ENCODE measurements at places on chromosomes 6 and 20. TPM values are rescaled to one million over a fixed set of nuclear protein-coding genes. Genes with fewer than 3 reads are reported as not detected.

DNA sequence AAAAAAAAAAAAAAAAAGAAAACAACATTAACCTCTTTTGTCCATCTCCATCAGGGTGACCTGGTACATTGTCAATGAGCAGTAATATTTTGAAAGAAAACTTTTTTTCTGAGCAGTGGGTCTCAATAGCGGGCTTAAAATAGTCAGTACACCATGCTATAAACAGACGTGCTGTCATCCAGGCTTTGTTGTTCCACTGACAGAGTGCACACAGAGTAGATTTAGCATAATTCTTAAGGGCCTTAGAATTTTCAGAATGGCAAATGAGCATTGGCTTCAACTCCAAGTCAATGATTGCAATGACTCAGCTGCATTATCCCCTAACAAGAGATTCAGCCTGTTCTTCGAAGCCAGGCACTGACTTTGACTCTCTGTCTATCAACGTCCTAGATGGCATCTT lies 35.6 kb downstream of the MAP7 start:
- no peak for DNase-seq

- DNase-seq: no peak
Observed at GRCh38 chr6:33676416-33677142, 34.9 kb downstream of the UQCC2 start.

GRCh38 chr6:132020138-132020581 lies 69.0 kb upstream of the CCN2 start:
- no peak for DNase-seq

GRCh38 chr20:23165307-23165750 lies 79.2 kb upstream of the CD93 start:
- no peak for DNase-seq

- no peak for DNase-seq
Observed at GRCh38 chr6:116373940-116374339, 3.2 kb downstream of the DSE start.

- DNase-seq: no peak
Observed at GRCh38 chr6:99119109-99120031, 171.6 kb upstream of the FBXL4 start.

DNA sequence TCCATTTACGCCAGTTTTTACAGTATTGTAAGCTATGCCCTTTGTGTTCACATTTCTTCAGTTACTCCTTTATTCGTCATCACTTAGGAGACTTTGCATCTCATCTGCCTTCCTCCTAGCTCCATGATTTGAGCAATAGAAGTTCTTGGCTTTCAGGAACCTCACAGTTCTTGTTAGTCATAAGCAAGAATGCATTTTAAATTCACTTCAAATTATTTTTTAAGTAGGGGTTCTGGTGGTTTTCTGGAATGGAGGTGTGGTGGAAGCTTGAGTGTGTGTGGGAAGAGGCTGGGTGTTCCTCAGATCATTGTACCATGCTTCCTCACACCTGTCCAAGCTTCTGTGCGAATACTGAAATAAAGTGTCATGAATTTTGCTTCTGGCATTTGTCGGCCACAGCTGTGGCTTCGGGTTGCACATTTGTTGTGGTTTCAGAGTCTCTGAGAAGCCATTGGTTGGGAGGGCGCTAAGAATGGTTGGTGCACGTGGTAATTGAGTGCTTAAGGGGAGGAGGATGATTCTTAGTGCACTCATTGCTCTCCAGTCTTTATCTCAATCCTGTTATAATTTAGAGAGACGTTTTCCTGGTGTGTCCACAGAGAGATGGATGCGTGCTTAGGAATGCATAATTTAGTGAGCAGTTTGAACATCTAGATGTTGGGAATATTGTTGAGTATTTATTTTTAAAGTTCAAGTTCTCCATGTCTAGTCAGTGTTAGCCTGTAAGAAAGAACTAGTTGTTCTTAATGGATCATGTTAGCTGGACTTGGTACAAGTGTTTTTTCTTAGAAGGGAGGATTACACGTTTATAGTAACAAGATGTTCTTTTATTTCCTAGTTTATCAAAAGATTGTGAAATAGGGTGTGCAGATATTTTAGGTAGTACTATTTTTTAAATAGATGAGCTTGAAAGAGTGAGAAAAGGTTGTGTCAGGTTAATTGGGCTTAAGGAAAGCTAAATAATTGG lies 31.9 kb downstream of the FOXO3 start:
- no peak for DNase-seq

DNA sequence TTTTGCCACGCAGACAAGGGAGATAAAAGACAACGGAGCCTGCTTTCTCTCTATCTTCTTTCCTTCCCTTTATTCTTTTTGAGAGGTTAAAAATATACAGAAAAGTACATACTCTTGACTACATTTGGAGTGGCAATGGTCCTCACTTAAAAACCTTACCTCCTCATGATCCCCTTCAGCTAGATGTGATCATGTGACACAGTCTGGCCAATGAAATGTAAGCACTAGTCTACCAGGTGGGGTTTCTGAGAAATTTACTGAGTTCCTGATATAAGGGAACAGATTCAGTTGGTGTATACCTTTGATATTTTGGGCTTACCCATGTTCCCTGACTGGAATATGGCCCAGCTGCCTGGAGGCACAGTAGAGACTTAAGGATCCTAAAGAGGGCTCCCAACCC lies 165.5 kb upstream of the BEND3 start:
- DNase-seq: no peak

GRCh38 chr20:33061658-33062028 lies 7.9 kb downstream of the BPIFB3 start:
- DNase-seq: no peak

- no peak for DNase-seq
Observed at GRCh38 chr20:64077876-64078551, 1.3 kb downstream of the RGS19 start.

DNA sequence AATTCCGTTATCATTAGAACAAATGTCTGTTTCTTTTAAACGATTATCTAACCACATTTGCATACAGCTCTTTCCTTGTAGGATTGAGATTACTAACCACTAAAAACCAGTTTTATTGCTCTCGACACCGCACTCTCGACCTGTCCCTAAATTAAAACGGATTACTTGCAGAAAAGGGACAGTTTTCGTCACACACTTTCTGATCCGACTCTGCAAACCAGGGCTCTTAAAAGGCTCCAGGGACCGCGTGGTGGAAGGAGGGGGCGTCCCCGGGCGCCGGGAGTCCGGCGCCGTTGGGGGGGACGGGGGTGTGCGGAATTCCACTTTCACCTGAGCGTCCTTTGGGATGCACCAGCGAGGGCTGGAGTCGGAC lies 731 bp downstream of the MAK start:
- DNase-seq: no peak

DNA sequence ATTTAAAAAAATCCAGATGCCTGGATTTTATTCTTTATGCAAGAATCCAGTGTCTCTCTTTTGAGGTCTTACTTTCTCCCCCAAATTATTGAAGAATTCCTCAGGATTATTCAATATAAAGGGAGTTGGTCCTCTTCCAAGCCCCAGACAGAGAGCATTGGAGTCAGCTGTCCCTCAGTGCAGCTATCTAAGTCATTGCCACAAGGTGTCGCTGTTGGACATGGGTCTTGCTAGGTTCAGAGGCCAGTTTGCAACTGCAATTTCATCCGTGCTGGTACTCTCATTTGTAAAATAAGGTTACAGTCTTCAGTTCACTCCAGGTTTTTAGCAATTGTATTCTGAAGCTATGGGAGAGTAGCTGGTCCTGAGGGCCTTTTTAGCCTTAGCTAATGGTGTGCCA lies 27.8 kb downstream of the CCN2 start:
- DNase-seq: no peak

- DNase-seq: no peak
Observed at GRCh38 chr6:14765721-14766390, 480.0 kb upstream of the JARID2 start.

GRCh38 chr6:106692112-106692818 lies 62.9 kb downstream of the QRSL1 start:
- DNase-seq: no peak

- no peak for DNase-seq
Observed at GRCh38 chr6:150328744-150329405, 39.9 kb upstream of the IYD start.

DNA sequence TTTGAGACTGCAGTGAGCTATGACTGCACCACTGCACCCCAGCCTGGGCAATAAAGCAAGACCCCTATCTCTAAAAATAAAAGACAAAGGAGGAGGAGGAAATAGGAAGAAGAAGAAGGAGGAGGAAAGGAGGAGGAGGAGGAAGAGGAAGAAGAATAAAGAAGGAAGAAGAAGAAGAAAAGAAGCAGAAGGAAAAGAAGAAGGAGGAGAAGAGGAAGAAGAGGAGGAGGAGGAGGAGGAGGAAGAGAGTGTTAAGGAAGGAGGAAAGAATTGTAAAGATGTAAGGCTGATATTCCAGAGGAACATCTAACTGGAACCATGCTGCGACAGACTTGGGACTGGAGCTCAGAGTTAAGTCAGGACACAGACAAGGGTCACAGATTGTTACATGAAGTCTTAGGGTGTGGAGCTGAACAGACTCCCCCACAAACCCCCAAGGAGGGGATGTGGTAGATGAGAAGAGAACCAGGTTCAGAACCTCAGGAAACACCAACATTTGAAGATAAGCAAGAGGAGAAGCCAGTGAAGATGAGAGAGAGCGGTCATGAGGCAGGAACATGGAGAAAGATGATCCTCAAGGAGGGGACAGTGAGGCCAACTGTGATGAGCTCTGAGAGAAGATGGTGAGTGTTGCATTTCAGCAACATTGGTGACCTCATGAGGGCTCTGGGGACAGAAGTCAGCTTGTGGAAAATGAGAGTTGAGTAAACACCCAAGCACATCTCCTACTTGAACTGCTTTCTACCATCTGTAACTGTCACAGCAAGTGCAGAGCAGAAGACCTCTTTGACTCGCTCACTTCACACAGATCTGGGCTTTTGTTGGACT lies 118.2 kb downstream of the CD164 start:
- DNase-seq: no peak

DNA sequence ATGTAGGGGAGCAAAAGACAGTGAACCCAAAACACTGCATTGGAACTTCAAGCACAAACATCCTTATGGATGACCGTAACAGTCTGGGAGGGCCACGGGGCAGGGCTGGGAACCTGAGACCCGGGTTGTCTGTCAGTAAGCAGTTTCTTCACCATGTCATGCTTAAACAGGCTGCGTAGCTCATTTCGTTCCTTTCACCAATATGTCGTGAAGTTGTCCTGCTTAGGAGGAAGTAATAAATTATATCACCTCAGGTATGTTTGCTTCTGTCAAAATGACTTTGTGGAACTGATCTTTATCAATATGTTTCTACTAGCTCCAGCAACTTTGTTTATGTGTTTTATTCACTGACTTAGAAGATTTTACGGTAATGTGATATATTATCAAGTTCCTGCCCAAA lies 12.4 kb upstream of the MAK start:
- DNase-seq: no peak

DNA sequence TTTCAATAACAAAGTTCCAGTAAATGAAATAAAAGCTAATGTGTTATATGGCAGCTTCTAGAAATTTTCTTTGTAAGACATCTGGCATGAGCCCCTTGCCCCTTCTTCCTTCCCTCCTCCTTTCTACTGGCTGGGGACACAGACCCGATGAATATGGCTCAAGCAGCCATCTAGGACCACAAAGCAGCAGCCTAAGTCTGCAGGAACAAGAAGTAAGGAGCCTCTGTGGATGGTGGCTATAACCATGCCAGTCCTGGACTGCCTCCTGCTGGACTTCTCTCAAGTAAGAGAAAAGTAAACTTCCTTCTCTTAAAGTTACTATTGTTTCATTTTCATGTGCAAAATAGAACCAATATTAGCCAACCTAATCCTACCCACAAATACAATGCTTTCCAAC lies 114.9 kb upstream of the DST start:
- no peak for DNase-seq

GRCh38 chr6:24257282-24257681 lies 100.6 kb downstream of the DCDC2 start:
- no peak for DNase-seq

DNA sequence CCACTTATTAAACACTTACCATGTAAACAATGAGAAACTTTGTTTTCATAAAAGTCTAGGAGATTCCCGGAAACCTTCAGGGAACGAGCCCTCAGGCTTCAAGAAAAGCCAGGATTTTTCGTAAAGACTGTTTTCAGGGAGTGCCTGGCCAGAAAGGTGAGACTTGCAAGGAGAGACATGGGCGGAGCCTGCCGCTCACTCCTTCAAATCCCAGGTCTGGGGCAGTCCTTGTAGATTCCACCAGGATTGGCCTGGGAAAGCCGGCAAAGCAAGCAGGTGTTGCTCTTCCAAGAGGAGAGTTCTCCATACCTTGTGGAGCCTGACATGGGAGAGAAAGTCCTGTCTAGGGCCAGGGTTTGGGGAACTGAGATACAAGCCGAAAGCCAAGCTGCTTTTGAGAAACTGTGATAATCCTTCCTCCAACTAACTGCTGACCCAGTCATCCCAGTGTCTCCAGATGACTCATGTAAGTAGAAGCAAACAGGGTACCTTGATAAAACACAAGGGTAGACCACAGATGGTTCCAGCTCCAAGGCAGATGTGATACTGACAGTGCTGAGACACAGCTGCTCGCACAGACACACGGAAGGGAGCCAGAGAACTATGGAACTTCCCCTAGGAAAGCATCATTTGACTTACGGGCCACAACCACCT lies 69.4 kb upstream of the NAA20 start:
- no peak for DNase-seq

DNA sequence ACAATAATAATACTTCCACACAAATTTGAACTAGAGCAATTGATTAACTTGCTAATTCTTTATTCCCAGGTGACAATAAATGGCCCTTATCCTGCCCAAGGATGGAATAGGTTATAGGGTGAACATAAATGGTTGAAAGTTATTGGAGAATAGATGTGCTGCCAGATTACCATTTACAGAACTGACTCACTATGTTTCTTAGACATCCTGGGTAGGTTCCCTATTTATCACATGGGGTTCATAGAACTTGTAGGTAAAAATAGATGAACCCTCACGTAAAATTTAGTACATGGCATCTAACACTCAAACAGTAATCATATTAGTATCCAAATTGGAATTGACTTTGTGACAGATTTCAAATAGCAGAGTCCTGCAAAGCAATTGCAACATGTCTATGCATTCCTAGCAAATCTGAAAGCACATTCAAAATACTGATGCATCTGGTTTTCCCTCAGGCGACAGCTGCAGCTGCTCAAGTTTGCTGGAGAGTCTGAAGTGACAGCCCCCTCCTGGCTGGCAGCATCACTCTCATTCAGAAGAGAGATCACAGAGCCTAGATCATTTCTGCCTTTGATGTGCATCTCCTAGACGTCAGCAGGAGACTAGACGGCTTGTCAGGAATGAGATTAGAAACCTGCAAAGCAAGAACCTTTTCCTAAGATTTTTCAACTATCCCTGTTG lies 80.2 kb upstream of the RNF217 start:
- no peak for DNase-seq

The SLC17A9 gene
- total RNA-seq: 3.9 TPM

The TAGAP gene
- total RNA-seq: 0.43 TPM

The ZNF217 gene
- 78.1 TPM for total RNA-seq

The CD83 gene
- 1.7 TPM for total RNA-seq

The TRAPPC3L gene
- total RNA-seq: 0.27 TPM

The PRL gene
- 0.48 TPM for total RNA-seq

The TNF gene
- not detected for total RNA-seq

The COX4I2 gene
- not detected for total RNA-seq

The DNMT3B gene
- total RNA-seq: 18.2 TPM

The RIMS1 gene
- 3.7 TPM for total RNA-seq

Data from type B pancreatic cell (in vitro differentiated cells).